ENCODE measurements at places on chromosomes 6 and 20. TPM values are rescaled to one million over a fixed set of nuclear protein-coding genes. Genes with fewer than 3 reads are reported as not detected.

NUP153 gene
- total RNA-seq, result 46.0 TPM

SLCO4A1 gene
- total RNA-seq, result 50.2 TPM

DNA sequence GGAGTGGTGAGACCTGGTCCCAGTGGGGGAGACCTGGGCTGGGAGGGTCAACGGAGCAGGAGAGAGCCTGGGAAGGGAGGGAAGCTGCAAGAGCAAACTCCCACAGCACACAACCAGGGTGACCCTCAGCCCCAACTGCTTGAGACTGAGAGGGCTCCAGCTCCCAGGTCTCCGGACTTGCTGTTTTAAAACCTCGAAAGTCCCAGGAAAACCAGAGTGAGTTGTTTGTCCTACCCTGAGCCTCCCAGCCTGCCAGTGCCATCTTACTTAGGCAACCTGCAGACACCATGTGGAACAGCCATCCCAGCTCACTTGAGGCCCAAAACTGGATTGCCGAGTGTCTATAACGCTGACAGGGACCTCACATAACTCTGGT, 4.8 kb upstream of the NTSR1 start:
- H3K27me3 ChIP-seq, result peaks cover 70% of the 10 kb centered on the region
- no peak overlapping the region for H3K4me3 ChIP-seq
- H3K4me1 ChIP-seq, result peaks cover 31% of the 10 kb centered on the region
- no peak for DNase-seq

GRCh38 chr6:110530671-110531070, 54.3 kb upstream of the SLC22A16 start:
- H3K27me3 ChIP-seq, result no peaks in the 10 kb centered on the region
- no peak for DNase-seq
- H3K4me1 ChIP-seq, result peaks cover 13% of the 10 kb centered on the region
- no peak overlapping the region for H3K4me3 ChIP-seq
- no peak overlapping the region for H3K27ac ChIP-seq

GRCh38 chr20:21391972-21392352, 5.4 kb downstream of the NKX2-4 start:
- H3K36me3 ChIP-seq, result peaks cover 33% of the 10 kb centered on the region
- no peak for DNase-seq
- no peak overlapping the region for H3K27ac ChIP-seq
- H3K27me3 ChIP-seq, result peaks cover 64% of the 10 kb centered on the region
- H3K4me3 ChIP-seq, result no peak overlapping the region
- H3K4me1 ChIP-seq, result peaks cover 18% of the 10 kb centered on the region
